Activated T-helper 1 cell treated with Interleukin-2 at 50 U/mL for 16 hours (primary cell): ENCODE measurements at places on chromosomes 4 and X.

DNA sequence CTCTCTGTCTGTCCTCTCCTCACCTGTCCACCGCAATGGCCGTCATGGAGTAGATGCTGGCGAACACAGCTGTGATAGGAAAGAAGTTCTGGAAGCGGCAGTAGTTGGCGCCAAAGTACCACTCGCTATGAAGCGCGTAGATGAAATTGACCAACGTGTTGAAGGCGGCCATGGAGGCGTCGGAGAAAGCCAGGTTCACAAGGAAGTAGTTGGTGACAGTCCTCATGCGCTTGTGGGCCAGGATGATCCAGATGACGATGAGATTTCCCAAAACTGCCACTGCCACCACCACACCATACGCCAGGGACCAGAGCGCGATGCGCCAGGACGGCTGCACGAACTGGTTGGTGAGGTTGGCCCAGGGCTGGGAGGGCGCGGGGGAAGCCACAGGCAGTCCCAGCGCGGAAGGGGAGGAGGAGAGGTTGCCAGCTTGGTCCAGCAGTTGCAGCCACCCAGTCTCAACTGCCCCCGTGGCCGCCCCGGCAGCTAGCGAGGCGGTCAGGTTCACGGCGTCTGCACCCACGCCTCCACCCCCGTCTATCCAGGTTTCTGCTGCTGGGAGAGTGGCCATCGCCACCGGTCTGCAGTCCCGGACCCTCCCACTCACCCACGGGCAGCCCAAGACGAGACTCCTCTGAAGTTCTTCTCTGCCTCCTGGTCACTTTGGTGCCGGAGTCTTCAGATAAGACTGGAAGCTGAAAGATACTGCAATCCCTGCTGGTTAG is 518 bp downstream of the TACR3 start:
- DNase-seq: no peak

DNA sequence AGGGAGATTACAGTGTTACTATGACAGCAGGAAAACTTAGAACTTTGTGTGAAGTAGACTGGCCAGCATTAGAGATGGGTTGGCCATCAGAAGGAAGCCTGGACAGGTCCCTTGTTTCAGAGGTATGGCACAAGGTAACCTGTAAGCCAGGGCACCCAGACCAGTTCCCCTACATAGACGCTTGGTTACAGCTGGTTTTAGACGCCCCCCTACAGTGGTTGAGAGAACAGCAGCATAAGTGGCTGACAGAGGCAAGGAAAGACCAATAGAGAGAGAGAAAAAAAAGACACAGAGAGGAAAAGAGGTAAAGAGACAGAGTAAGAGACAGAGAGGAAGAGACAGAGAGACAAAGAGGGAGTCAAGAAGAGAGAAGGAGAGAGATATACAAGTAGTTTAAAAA is 144.5 kb downstream of the GC start:
- DNase-seq: no peak

GRCh38 chrX:54964766-54965497 is 29.1 kb downstream of the PFKFB1 start:
- no peak for DNase-seq

DNA sequence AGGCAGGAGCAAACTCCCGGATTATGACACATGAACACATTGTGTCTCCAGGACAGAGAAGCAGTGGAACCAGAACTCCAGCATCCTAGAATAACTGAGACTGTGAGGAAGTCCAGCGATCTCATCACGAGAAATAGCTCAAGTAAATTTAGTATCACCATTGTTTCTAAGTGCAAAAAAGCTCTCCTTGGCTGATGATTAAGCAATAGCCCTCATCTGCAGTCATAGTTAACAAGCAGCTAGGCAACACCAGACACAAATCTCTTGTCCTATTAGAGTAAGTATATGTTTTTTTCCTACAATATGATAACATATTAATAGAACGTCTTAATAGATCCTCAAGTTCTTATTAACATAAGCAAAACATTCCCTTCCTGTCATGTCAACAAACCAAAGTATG is 2.4 kb upstream of the CFAP299 start:
- no peak for DNase-seq

DNA sequence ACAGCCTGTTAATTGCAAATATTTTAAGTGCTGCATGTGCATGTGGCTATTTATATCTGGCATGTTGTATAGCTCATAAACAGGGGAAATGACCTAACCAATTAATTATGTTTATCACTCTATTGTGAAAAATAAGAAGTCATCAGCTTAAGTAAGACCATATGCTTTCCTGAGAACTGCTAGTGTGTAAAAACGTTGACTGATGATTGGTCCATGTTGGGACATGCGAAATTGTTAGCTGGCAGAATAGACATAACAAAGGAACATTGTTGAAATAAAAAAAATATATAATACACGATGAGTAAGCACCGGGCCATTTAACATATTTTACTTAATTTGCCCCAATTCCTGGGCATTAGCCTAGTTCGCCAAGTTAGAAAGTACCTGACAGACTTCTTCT is 207.5 kb downstream of the ANK2 start:
- no peak for DNase-seq

- no peak for DNase-seq
Observed at GRCh38 chr4:7910952-7911578, 28.6 kb downstream of the AFAP1 start.

DNA sequence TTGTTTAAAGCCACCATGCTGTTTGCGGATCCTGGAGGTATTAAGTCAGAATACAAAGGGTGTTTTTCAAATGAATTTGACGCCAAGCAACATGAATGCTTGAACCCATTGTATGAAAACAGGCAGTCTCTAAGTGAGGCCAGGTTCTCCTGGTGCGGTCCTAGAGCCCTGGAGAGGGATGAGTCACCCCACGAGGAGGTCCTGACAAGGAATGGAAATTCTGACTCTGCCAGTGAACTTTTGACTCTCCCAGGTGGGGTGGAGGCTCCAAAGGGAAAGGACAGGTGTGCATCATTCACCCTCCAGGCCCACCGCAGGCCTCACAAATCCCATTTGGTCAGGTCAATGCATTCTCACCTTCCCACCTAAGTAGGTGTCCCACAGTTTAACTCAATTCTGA is 1.5 kb downstream of the TRIM2 start:
- no peak for DNase-seq

- DNase-seq: no peak
Observed at GRCh38 chr4:8364848-8365350, 75.6 kb downstream of the ACOX3 start.

DNA sequence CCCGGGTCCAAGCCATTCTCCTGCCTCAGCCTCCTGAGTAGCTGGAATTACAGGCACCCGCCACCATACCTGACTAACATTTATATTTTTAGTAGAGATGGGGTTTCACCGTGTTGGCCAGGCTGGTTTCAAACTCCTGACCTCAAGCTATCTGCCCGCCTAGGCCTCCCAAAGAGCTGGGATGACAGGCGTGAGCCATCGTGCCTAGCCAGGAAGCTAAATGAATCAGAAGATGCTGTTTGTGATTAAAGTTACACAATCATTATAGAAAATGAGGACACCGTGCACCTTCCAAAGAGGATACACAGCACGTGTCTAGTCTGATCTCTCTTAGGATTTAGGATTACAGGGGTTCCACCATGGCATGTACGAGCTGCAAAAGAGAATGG is 99.6 kb downstream of the DHRSX start:
- DNase-seq: no peak

GRCh38 chrX:72041176-72041575 is 90.5 kb downstream of the RTL5 start:
- no peak for DNase-seq

DNA sequence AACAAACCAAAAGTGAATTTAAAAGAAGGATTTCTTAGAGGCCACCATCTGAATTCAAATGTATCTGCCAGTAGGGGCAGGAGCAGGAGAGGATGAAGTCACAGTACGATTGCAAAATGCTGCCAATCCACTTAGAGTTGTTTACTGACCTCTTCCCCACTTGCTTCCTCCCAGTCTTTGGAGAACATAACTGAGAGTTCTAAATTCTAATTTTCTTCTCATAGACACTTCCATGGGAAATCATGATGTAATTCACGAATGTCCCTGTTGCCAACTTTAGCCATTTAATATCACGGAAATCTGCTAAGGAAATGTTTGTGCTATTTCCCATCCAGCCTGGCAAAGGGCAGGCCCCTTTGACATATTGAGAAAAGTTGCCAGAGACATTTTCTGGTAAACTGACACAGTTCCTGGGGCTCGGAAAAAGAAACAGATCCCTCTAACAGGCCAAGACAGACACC is 33.6 kb upstream of the NOCT start:
- no peak for DNase-seq

- no peak for DNase-seq
Observed at GRCh38 chrX:132207996-132208395, 11.3 kb downstream of the RAP2C start.

GRCh38 chr4:139950568-139950967 is 203.4 kb downstream of the MAML3 start:
- DNase-seq: no peak
